Trophoblast cell (in vitro differentiated cells and primary cell): ENCODE measurements at places on chromosomes 2 and 18.

- DNase-seq, result peak; percentile 58
- no peaks in the 10 kb centered on the region for H3K36me3 ChIP-seq
- no peak overlapping the region for H3K4me3 ChIP-seq
- H3K4me1 ChIP-seq, result peaks cover 2% of the 10 kb centered on the region
- no peak overlapping the region for H3K27ac ChIP-seq
- no peaks in the 10 kb centered on the region for H3K27me3 ChIP-seq
Observed at GRCh38 chr2:96584017-96584416, 47.5 kb downstream of the ARID5A start.

DNA sequence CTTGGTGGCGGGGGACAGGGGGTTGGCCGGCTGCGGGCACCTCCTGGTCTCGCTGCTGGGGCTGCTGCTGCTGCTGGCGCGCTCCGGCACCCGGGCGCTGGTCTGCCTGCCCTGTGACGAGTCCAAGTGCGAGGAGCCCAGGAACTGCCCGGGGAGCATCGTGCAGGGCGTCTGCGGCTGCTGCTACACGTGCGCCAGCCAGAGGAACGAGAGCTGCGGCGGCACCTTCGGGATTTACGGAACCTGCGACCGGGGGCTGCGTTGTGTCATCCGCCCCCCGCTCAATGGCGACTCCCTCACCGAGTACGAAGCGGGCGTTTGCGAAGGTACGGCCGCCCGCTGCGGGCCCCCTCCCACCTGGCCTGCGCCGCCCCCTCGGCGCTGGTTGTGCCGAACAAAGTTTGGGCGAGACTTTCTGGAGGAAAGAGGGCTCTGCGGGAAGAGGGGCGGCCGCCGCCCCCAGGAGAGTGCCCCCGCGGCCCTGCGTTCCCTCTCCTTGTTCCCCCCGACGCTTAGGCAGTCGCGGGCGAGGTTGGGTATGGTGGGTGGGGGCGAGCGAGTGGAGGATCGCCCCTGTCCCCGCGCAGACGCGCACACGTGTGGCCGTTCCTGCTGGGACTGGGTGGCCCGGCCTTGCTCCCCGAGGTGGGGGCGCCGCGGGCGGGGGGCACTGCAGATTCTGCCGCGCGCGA, 866 bp downstream of the CRIM1 start:
- no peaks in the 10 kb centered on the region for H3K27me3 ChIP-seq
- peak; percentile 61 for DNase-seq
- H3K27ac ChIP-seq, result peak overlapping the region; percentile 87
- no peaks in the 10 kb centered on the region for H3K36me3 ChIP-seq
- peak overlapping the region; percentile 89 for H3K4me3 ChIP-seq
- peaks cover 7% of the 10 kb centered on the region for H3K4me1 ChIP-seq

DNA sequence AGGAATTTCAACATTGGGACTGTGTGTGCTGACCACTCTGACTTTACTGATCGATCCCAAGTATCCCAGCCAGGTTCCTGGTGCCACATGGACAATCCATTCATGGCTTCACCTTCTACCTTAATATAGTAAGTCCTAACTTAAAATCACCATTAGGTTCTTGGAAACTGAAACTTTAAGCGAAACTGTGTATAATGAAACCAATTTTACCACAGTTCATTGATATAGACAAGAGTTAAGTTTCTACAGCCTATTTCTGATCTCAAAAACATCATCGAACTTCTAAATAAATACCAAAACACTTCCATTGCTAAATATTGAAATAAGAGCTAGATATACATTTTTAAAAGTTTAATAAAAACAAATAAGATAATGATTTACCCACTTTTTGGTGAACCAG, 4.4 kb upstream of the EXOC6B start:
- no peak for DNase-seq
- no peaks in the 10 kb centered on the region for H3K27me3 ChIP-seq
- H3K36me3 ChIP-seq, result no peaks in the 10 kb centered on the region
- H3K4me1 ChIP-seq, result peaks cover 2% of the 10 kb centered on the region
- H3K4me3 ChIP-seq, result no peak overlapping the region

DNA sequence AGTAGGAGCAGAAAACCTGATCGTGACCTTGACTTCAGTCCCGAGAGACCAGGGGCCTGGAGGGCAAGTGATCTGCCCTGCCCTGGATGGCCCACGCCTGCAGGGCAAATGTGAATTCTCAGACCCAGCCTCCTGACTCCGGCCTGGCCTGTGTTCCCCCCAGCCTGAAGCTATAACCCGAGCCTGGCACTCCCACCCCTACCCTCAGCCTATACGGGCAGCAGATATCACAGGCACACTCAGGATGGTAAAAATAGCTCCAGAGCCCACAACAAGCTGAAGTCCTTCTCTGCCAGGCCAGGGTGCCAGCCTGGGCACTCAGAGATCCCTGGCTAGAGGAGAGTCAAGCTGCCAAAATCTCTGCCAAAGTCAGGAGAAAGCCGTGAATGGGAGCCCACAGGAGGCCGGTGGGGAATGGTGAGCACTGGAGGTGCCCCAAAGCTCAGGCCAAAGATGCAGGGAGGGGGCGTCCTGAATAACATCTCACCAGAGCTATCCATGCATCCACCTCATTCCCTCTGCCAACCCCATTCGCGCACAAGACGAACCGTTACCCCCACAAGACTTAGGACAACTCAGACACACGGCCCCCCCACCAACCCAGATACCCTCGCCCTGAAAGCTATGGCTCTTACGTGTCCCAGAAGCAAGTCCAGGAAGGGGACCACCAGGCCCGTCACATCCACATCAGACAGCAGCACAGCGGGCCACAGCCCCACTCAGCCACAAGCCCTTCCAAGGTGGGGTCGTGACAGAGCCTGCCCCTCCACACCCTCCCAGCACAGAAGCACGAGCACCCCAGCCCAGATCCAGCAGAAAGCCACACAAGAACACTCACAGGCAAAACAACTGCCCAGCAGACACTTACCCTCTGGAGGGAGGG, 144.9 kb downstream of the TNS1 start:
- no peak overlapping the region for H3K27ac ChIP-seq
- no peaks in the 10 kb centered on the region for H3K27me3 ChIP-seq
- H3K4me1 ChIP-seq, result no peaks in the 10 kb centered on the region

- H3K4me1 ChIP-seq, result no peaks in the 10 kb centered on the region
- H3K4me3 ChIP-seq, result no peak overlapping the region
- no peak overlapping the region for H3K27ac ChIP-seq
- no peaks in the 10 kb centered on the region for H3K27me3 ChIP-seq
- no peak for DNase-seq
Observed at GRCh38 chr18:46676182-46676835, 19.3 kb upstream of the LOXHD1 start.

DNA sequence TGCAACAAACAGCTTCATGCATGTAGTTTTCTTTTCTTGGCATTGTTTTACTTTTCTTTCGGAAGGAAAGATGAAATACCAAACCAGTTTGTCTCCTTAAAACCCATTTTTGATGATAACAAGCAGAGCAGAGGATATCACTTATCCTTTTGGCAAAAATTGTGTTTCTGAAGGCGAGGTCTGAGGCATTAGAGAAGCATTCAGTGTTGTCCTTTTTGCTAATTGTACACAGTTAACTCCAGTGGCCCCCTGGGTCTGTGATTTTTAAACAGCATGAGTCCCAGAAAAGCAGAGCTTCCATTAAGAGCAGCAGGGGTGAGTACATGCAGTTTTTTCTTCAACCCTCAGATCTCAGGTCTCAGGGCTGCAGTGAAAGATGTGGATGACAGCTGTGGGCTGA, 41.3 kb downstream of the TTC39C start:
- DNase-seq, result no peak
- no peak overlapping the region for H3K27ac ChIP-seq
- no peaks in the 10 kb centered on the region for H3K36me3 ChIP-seq
- H3K27me3 ChIP-seq, result no peaks in the 10 kb centered on the region

DNA sequence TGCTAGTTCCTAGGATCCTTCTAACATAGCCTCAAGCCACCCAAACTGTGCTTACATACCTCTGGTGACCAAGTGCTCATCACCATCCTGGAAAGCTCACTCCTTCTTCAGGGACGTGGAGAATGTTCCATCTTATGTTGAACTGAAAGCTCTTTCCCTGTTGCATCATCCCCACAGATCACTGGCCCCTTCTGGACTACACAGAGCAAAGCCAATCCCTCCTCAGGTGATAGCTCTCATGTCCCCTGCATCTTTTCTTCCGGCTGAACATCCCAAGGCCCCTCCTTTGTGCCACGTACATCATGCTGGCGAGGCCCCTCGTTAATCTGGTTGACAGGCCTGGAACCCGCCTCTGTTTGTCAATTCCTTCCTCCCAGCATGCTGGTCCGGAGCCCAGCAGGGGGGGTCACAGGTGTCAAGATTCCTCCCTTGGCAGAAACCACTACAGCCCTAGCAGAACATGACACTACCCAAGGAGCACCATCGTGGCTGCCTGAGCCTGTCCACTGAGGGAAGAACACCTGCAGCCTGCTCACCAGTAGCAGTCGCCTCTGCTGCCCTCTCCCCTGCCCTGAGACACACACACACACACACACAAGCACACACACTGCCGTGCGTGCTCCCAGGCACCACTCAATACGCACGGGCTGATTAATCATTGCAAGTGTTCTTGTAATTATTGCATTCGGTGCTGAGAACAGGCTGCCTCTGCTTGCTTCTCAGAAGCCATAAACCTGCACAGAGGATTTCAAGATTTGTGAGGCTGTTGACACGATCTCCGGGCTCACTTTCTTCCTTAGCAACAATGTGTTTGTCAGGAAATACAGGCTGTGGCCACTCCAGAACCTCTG, 6.3 kb upstream of the KCNK3 start:
- DNase-seq, result no peak
- no peaks in the 10 kb centered on the region for H3K36me3 ChIP-seq
- no peak overlapping the region for H3K27ac ChIP-seq
- peaks cover 7% of the 10 kb centered on the region for H3K4me1 ChIP-seq
- H3K4me3 ChIP-seq, result no peak overlapping the region

- H3K36me3 ChIP-seq, result no peaks in the 10 kb centered on the region
- no peak overlapping the region for H3K4me3 ChIP-seq
- H3K27me3 ChIP-seq, result no peaks in the 10 kb centered on the region
- DNase-seq, result peak; percentile 92
- no peaks in the 10 kb centered on the region for H3K4me1 ChIP-seq
Observed at GRCh38 chr2:119293900-119294299, 70.3 kb downstream of the STEAP3 start.

- no peaks in the 10 kb centered on the region for H3K36me3 ChIP-seq
- no peaks in the 10 kb centered on the region for H3K27me3 ChIP-seq
- H3K27ac ChIP-seq, result no peak overlapping the region
- no peak for DNase-seq
Observed at GRCh38 chr2:235414422-235414821, 79.4 kb upstream of the AGAP1 start.

- no peaks in the 10 kb centered on the region for H3K36me3 ChIP-seq
- peak; percentile 73 for DNase-seq
- peaks cover 3% of the 10 kb centered on the region for H3K4me1 ChIP-seq
- H3K27ac ChIP-seq, result no peak overlapping the region
Observed at GRCh38 chr18:6406075-6406909, 8.4 kb downstream of the L3MBTL4 start.

- DNase-seq, result no peak
- H3K27me3 ChIP-seq, result no peaks in the 10 kb centered on the region
- no peaks in the 10 kb centered on the region for H3K4me1 ChIP-seq
- H3K4me3 ChIP-seq, result no peak overlapping the region
Observed at GRCh38 chr2:140257692-140258300, 1477.6 kb upstream of the NXPH2 start.

DNA sequence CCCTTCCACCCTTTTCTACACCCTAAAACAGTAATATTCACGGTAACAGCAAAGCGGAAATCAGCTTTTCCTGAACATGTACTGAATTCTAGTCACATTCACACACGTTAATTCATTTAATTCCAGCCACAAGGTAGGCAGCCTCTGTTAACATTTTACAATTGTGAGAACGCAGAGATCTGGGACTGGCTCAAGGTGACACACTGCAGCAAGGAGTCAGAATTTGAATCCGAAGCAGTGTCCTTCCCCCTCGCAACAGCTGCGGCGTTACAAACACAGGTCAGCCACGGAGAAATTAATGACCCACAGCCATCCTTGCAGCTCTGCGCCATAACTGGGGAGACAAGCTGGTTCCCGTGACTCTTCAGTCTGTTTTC, 818 bp upstream of the SLC20A1 start:
- DNase-seq, result peak; percentile 75
- H3K27ac ChIP-seq, result peak overlapping the region; percentile 73
- H3K36me3 ChIP-seq, result peaks cover 5% of the 10 kb centered on the region
- H3K4me1 ChIP-seq, result peaks cover 27% of the 10 kb centered on the region
- H3K27me3 ChIP-seq, result no peaks in the 10 kb centered on the region

DNA sequence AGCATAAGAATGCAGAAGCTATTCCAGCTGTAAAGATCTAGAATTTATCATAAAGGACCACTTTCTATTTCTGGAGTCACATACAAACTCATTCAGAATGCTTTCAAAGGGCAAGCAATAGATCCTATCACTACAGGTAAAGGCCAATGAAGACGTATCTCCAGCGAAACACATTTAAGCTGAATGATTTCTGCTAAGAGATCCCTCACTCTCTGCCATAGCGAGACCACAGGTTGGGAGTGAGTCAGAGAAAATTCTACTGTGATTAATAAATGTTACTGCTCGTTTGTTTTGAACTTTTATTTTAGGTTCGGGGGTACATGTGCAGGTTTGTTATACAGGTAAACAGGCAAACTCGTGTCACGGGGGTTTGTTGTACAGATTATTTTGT, 72.5 kb upstream of the NFU1 start:
- no peak overlapping the region for H3K27ac ChIP-seq
- H3K36me3 ChIP-seq, result peaks cover 21% of the 10 kb centered on the region
- no peaks in the 10 kb centered on the region for H3K27me3 ChIP-seq
- H3K4me1 ChIP-seq, result no peaks in the 10 kb centered on the region
